ENCODE measurements at places on chromosomes 11 and 22. TPM values are rescaled to one million over a fixed set of nuclear protein-coding genes. Genes with fewer than 3 reads are reported as not detected.

The MYO7A gene
- total RNA-seq, result 5.3 TPM

- DNase-seq, result no peak
Measured at GRCh38 chr11:134587345-134587744, 175.3 kb upstream of the B3GAT1 start.

DNA sequence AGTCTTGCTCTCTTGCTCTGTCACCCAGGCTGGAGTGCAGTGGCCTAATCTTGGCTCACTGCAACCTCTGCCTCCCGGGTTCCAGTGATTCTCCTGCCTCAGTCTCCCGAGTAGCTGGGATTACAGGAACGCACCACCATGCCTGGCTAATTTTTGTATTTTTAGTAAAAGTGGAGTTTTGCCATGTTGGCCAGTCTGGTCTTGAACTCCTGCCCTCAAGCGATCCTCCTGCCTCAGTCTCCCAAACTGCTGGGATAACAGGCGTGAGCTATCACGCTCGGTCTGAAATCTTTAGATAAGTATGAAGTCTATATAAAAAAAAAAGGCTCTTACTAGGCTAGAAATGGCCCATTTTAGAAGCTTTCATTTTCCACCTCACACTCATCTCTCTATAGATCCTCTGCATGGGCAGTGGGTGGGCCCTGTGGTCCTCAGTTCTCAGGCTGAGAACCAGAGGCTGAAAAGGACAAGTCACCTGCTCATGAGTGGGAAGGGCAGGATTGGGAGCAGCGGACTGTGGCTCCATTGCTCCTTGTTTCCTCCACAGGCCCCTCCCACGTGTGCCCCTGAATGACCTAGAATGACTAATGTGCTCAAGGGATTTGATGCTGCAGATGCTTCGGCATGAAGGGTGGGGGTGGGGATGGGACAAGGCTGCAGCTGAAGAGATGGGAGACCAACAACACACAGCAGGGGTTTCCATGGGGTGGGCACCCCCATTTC is 19.8 kb upstream of the PRAME start:
- DNase-seq, result no peak

The ALDH3B1 gene
- not detected for total RNA-seq

The DBX1 gene
- total RNA-seq, result not detected

The TUB gene
- total RNA-seq, result 16.3 TPM

GRCh38 chr11:21289686-21290085 is 620.3 kb downstream of the NELL1 start:
- no peak for DNase-seq

The THY1 gene
- 0.44 TPM for total RNA-seq

- DNase-seq, result no peak
Measured at GRCh38 chr11:42913731-42914130, 398.1 kb upstream of the API5 start.

- DNase-seq, result no peak
Measured at GRCh38 chr11:299951-300735, 817 bp upstream of the IFITM5 start.

DNA sequence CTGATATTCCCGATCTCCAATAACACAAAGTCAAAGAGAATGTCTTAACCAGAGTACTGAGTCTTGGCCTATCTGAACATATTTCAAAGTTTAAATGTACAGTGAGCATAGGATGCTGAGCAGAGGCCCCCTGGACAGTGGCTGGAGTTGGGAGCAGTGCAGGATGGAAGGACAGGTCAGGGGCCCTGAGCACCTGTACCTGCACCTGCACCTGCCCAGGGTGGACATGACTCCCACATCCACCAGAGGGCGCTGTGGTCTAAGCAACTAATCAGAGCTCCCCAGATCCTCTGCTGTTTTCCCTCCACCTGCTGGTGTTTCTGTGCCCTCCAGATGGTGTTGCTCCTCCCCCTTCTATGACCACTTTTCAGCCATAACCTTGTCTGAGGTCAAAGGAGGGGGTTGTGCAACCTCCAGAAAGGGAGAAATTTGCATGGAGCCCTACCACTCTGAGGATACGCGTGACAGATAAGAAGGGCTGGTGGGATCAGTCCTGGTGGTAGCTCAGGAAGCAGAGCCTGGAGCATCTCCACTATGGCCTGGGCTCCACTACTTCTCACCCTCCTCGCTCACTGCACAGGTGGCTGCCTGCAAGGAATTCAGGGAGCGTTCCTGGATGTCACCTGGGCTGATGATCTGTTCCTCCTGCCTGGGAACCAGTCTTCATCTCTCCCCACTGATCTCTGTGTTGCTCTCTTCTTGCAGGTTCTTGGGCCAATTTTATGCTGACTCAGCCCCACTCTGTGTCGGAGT is 49.1 kb upstream of the VPREB1 start:
- peak; percentile 94 for DNase-seq

- DNase-seq, result no peak
Measured at GRCh38 chr11:2860636-2861035, 24.9 kb downstream of the CDKN1C start.

The ARHGEF12 gene
- 64.9 TPM for total RNA-seq

GRCh38 chr11:109864834-109865547 is 228.2 kb upstream of the ZC3H12C start:
- DNase-seq, result no peak

GRCh38 chr22:49234459-49234858 is 593.2 kb downstream of the BRD1 start:
- DNase-seq, result no peak

DNA sequence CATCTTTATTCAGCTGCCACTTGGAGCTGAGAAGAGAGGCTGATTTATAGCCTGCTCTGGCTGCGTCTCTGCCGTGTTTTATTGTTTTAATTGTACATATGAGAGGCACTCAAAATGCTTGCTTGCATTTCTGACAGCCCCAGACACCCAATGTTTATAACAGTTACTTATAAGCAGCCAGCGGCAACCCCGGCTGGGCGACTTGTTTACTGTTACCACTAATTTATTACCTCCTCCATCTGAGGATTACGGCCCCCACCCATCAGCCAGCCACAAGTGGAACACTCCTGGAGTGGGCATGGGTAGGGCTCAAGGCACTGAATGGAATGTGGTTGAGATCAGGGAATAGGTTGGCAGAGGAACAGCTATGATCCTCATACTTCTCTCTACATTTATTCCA is 61.2 kb downstream of the CLPB start:
- DNase-seq, result no peak

DNA sequence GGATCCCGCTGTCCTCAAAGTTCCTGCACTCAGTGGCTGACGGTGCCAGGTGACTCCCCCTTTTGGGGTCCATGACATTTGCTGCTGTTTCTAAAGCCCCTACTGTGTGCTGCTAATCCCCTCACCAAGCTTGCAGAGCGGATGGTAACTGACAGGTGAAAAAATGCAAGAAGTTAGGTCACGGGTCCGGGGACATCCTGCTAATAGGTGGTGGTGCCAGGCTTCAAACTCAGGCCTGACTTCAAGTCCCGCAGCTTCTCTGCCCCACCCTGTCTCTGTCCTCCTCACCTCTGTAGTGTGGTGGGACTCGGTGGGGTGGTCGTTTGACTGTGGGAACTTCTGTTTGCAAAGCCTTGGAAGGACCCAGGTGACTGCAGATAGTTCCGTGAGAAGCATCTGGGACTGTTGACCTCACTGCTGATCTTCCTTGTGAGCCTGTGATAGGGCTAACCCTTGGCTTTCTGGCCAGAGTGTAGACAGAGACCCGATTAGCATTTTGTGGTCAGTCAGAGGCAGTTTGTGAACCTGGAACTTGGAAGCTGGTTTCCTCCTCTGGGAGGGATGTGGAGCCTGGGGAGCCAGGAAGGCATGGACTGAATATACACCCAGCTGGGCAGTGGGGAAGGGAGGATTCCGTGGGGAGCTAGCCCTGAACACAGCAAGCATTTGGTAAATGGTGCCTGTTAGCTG is 115.4 kb upstream of the OR4B1 start:
- no peak for DNase-seq

- no peak for DNase-seq
Measured at GRCh38 chr11:2160736-2161259, at the start of gene INS. TSS of gene INS (minus strand) at chr11:2161209. CDS start at chr11:2160971, 238 bp downstream.

DNA sequence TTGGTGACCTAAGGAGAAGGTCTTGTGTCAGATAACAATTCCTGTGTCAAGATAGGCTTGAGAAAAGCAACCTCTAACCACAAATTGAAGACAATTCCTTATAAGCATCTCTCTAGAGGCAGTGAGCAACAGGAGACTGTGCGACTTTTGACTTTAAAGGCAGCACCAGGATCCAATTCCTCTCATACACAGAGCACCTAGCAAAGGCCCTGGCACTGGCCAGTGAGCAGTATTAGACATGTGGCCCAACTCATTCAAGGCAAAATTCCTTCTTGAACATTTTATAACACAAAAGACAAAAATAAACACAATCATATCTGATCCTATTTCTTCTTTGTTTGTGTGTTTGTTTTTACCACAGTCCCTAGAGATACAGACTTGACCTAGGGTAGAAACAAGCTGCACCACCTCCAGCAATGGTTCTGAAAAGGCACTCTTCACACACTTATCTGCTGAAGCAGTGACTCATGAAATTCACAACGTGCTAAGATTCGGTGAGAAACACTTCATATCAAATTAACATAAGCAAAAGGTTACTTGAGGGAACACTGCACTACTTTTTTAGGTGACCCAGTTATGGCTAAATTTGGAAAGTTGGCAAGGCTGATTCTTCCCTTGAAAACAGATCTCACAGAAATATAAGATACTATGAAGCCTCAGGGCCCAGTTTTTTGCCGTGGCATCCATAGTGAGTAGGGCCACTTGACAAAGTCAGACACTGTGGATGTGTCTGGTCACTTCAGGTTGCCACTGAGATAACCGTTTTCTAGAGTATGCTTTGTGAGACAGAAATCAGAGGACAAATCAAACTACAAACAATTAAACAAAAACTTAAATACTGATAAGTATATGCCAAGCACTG is 1018.9 kb downstream of the DLG2 start:
- no peak for DNase-seq

GRCh38 chr11:13775471-13775870 is 107.0 kb downstream of the FAR1 start:
- DNase-seq, result no peak

The THRSP gene
- not detected for total RNA-seq

The TMPRSS13 gene
- total RNA-seq, result 5.7 TPM

The DPAGT1 gene
- 53.4 TPM for total RNA-seq

DNA sequence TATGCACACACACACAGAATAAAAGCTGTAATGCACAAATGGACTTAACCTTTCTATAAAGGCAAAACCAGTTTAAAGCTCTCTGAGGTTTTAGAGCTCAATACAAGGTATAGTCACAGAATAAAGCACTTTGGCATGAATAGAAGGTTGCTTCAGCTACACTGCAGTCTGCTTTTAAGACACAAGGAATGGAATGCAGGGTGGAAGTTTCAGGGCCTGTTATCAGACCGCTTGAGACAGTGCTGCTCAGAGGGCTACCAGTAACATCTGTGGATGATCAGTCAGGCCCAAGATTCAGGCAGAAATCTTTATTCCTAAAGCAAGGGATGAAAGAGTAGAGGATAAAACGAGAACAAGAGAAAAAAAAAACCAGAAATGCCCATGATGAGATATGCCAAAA is 46.7 kb downstream of the CD44 start:
- DNase-seq, result no peak

The LRRC10B gene
- 2.0 TPM for total RNA-seq

- DNase-seq, result no peak
Measured at GRCh38 chr22:22689621-22690345, 45.4 kb downstream of the GGTLC2 start.

DNA sequence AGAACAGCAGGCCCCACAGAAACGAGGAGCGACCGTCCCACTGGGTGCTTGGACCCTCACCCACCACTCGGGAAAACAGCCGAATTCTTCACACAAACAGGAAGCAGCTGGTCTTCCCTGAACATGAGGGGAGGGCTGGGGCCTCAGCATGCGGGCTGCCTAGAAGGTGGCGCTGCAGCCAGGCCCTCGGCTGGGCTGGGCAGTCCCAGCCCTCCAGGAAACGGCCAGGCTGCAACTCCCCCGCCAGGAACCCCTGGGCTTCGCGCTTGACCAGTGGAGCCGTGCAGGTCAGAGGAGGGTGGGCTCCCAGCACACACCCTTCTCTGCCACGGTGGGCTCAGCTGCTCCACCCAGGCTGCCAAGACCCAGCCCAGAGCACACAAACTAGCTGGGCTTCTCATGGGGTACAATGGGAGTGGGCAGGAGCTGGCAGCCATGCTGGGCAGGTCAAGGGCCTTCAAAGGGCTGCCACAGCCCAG is 29.6 kb downstream of the IGF2 start:
- no peak for DNase-seq

- no peak for DNase-seq
Measured at GRCh38 chr11:83092488-83093384, 21.0 kb upstream of the RAB30 start.

The UBE2L3 gene
- total RNA-seq, result 67.4 TPM

- DNase-seq, result no peak
Measured at GRCh38 chr11:1326435-1327063, 17.1 kb upstream of the TOLLIP start.

GRCh38 chr22:18977824-18978425 is 41.8 kb upstream of the PRODH start:
- DNase-seq, result no peak

DNA sequence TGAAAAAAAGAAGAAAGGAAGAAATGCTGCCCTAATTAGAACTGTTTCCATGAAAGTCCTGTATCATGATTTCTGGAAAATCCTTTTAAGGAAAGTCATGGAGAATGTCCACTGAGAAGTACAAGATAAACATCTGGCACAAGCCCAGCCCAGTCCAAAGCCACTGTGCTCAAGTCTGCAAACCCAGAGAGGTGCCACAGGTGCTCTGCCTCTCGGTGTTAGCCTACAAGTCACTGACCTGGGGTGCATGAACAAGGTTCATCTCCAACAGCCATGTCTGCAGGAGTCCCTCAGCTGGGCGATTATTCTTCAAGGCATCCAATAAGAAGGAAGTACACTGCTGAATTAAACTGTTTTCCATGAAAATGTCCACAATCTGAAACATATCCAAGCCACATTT is 51.1 kb upstream of the SLC25A1 start:
- DNase-seq, result no peak
